Forelimb muscle (tissue), 1 donor: ENCODE measurements at places on chromosomes 3 and 15. TPM values are rescaled to one million over a fixed set of nuclear protein-coding genes. Genes with fewer than 3 reads are reported as not detected.

DNA sequence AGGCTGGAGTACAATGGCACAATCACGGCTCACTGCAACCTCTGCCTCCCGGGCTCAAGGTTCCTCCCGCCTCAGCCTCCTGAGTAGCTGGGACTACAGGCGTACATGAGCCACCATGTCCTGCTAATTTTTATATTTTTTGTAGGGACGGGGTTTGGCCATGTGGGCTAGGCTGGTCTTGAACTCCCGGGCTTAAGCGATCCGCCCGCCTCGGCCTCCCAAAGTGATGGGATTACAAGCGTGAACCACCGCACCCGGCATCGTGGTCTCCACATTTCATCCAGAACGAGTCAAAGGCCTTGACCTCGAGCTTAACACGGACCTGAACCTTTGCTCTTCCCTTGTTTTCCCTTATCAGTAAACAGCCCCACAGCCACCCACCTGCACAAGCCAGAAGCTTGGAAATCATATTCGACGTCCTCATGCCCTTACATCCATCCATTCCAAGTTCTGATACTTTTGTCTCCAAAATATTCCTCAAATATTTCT, 1.4 kb upstream of the PTPN23 start:
- DNase-seq: no peak

DNA sequence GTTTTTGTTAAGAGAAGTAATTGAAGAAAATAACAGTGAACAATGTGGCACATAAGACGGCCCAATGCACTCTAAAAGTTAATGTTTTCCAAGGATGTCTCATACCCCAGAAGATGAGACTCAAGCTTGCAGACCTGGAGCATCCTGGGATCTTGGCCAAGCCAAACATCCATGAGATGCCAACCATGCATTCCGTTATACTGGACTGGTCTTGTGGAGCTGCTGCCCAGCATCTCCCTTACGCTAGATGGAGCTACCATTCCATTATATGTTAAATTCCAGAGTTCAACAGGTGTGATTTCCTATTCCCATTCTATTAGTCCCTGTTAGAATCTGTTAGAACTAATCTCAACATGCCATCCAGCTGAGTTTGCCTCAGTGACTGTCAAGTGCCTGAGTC, 181.8 kb downstream of the PDCD6IP start:
- DNase-seq: no peak

DNA sequence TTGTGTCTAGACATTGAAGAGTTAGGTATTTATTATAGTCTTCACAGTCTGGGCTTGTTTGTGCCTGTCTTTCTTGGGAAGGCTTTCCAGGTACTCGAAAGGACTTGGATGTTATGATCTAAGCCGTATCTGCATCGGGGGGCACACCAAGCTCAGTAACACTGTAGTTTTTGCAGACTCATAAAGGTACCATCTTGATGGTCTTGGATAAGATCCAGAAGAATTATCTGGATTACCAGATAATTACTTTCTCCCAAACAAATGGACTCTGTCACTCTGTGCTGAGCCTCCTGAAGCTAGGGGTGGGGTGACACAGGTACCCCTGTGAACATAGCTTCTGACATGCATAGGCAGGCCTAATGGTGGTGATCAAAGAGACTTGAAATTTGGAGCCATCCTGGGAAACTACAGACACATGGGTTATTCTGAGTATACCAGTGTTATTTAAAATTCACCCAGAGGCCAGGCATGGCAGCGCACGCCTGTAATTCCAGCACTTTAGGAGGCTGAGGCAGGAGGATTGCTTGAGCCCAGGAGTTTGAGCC, 238.6 kb upstream of the TPM1 start:
- DNase-seq: no peak

- no peak for DNase-seq
These were observed 13.3 kb downstream of the ZNF280D start for GRCh38 chr15:56719774-56720555.

DNA sequence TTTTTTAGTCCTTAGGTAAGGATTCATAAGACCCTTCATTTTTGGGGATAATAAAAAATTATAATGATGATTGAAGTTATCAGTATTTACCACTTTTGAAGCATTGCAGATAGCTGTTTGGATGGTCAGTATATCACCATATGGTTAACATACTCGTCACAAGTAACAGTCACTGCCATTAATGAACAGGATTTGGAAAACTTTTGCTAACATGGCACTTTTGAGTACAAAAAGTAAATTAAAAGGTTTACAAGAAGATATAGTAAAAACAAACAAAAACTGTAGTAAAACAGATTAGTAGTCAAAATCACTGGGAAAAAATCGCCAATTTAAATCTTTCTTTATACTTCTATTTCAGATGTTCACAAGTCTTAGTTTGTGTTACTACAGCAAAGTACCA, 37.8 kb upstream of the ST3GAL6 start:
- DNase-seq: no peak

DNA sequence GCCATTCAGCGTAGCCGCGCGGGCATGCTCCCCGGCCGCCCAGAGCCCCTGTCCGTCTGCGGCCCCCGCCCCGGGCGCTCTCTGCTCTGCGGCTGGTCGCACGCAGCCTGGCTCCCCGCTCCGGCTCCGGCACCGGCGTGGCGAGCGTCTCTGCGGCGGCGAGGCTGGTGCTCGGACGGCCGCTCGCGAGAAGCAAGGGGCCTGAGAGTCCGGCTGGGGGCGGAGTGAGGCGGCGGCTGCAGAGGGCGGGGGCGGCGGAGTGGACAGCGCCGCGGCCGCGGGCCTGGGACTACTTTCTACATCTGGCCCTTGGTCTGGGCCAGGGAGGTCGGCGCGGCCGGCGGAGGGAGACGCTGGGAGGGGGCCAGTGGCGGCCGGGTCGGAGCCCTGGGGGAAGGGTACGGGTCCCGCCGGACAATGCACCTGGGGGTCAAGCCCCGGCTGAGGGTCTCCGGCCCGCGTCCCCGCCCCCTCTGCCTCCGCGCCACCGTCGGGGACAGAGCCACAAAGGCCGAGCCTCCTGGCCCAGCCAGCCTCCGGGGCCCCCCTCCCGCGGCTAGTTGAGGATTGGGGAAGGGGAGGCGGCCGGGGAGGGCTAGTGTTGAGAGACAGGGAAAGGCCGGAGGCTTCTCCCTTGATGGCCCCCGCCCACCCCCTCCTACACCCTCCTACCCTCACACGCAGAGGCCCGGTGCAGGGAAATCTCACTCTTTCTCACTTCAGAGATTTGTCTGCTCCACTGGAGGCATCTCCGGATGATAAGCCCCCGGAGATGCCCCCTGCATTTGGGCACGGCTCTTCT, at the start of gene PRTG:
PRTG (minus strand) TSS at position 226 of the 802 bp plus-strand sequence; CDS start at position 5, 221 bp downstream.
- no peak for DNase-seq

- DNase-seq: no peak
These were observed 279.8 kb downstream of the VPS13C start for GRCh38 chr15:61780278-61780980.

The ACAD11 gene
- polyA plus RNA-seq: 11.3 TPM

The GOLGA6L9 gene
- polyA plus RNA-seq: 3.9 TPM
